Stimulated activated CD8-positive, alpha-beta memory T cell treated with anti-CD3 and anti-CD28 coated beads, Interleukin-7, amount 100 ng/mL, for 1 hour (primary cell): ENCODE measurements at places on chromosomes 1 and 21.

- DNase-seq = no peak
Measured at GRCh38 chr1:65995928-65996327, 203.2 kb downstream of the PDE4B start.

GRCh38 chr1:10494754-10495474 is 20.2 kb downstream of the PEX14 start:
- DNase-seq = peak; percentile 64

DNA sequence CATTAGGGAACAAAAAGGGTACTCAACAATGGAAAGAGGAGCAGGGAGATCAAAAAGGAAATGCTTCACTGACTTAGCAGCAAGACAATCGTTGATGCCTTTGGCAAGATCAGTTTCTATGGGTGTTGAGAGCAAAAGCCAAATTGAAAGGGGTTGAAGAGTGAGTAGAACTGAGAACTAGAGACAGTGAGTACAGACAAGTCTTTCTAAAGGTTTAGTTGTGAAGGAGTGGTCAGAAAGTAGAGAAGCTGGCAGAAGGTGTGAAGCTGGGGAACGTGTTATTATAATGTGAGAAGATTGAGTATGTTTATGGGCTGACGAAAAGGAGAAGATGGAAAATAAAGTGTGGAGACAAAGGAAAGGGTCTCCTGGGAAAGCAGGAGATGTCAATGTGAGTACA is 221.2 kb upstream of the USP25 start:
- DNase-seq = no peak

GRCh38 chr1:164604541-164604940 is 45.6 kb downstream of the PBX1 start:
- DNase-seq = no peak

GRCh38 chr1:222373831-222374602 is 173.9 kb downstream of the HHIPL2 start:
- DNase-seq = no peak
